CD4-positive, CD25-positive, alpha-beta regulatory T cell (primary cell): ENCODE measurements at places on chromosomes 3 and 15. TPM values are rescaled to one million over a fixed set of nuclear protein-coding genes. Genes with fewer than 3 reads are reported as not detected.

GRCh38 chr3:69204315-69204957, 82.0 kb upstream of the LMOD3 start:
- DNase-seq: peak; percentile 57

DNA sequence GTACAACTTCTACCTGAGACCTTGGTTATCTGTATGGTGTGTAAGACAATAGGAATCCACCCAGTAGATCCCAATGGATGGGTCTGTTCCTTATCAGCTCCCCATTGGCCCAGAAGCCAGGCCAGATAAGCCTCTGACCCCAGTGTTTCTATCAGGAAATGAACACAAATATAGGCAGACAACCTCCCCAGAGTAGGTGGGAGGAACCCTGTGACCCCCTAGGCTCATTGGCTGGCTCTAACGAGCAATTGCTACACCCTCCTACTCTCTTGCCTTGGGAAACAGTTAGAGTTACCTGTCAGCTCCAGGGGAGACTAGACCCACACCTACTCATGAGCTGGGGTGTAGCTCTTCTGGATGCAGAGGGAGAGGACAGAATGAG, 299.9 kb downstream of the UACA start:
- DNase-seq: no peak

Gene CFAP91
- not detected for polyA plus RNA-seq

- no peak for DNase-seq
These were observed 136.1 kb downstream of the APBA2 start for GRCh38 chr15:29021857-29022256.

- no peak for DNase-seq
These were observed 16.2 kb upstream of the CHD2 start for GRCh38 chr15:92883876-92884435.

- no peak for DNase-seq
These were observed 6.3 kb downstream of the CAV3 start for GRCh38 chr3:8739757-8740504.

GRCh38 chr3:16538507-16538906, 25.0 kb upstream of the RFTN1 start:
- no peak for DNase-seq

- no peak for DNase-seq
These were observed 72.7 kb downstream of the SCN5A start for GRCh38 chr3:38576526-38577370.

Gene SLC6A1
- polyA plus RNA-seq: not detected

DNA sequence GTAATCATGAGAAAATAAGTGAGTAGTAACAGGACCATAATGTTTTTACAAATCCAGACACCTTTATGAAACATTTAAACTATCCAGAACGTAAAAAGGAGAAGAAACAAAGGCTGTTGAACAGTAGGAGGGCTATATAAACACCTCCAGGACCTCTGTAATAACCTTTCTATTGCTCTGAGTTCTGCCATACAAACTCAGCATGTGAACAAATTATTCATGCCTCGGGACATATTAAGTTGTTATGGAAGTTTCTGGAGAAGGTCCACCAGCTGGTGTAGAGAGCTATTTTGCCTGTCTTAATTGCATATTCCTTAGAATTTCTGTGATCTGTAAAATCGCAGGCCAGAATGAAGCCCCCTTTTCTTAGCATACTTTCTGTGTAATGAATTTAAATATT, 256.3 kb downstream of the UBE2E2 start:
- DNase-seq: no peak

GRCh38 chr3:48607519-48607918, 1.9 kb downstream of the UQCRC1 start:
- peak; percentile 13 for DNase-seq

Gene FSIP1
- polyA plus RNA-seq: 0.08 TPM

DNA sequence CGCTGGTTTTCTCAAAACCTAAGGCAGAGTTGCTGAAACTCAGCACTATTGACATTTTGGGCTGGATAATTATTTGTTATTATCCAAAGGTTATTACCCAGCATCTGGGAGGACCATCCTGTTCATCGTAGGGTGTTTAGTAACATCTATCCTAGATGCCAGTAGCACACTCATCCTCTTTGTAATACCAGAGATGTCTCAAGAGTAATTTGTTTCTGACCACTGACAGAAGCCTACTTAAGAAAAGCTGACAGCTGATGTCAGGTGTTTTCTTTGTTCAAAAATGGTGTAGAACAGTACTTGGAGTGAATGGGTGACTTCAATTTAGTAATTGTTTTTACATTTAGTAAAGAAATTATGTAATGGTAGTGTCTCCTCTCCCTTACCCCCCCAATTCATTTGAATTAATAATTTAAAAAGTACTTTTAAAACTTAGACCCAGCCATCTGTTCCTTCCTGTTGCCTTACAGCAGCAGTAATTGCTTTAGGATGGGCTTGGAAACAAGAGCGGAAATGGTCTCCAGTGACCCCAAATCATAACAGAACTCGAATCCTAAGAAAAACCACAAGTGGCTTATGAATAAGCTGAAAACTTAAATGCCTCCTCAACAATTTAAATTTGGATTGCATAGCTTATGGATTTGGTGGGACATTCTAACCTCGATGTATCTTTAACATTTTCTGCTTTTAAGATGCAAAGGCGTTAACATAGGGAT, 105.4 kb downstream of the PTPRG start:
- no peak for DNase-seq

DNA sequence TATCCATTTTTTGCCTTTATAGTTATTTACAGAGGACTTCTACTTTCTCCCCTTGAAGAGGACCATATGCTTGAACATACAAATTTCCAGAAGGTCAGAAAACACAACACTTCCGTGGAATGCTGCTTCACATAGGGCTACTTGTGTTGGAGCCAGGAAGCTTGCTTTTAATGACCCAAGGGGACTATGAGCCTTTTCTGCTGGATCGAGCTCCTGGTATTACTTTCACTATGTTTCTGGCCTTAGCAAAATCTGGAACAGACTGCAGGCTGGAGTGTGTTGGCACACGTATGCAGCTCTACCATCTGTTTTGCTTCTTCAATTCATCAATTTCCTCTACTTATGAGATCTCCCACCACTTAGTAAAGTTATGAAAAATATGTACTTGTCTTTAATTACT, 69.3 kb upstream of the CBLB start:
- DNase-seq: no peak

GRCh38 chr15:52652286-52652685, 26.9 kb downstream of the ATOSA start:
- no peak for DNase-seq

DNA sequence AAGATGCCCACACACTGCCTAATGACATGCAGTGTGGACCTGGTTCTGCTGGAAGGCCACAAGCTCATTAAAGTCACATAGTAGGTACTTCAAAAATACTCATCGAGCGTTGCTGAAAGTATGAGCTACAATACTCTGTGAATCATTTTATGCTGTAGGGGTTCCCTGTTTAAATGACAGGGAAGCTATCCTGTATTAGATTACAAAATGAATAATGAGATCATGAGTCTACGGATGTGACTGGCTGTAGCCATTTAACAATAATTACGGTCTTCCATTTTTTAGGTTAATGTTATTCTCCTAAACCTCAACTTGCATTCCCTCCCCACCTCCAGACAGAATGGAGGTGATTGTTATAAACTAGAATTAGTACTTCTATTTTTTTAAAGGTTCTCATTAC, 128.2 kb upstream of the FAM3D start:
- DNase-seq: no peak

- DNase-seq: no peak
These were observed 99.7 kb downstream of the TIGIT start for GRCh38 chr3:114393367-114394072.

DNA sequence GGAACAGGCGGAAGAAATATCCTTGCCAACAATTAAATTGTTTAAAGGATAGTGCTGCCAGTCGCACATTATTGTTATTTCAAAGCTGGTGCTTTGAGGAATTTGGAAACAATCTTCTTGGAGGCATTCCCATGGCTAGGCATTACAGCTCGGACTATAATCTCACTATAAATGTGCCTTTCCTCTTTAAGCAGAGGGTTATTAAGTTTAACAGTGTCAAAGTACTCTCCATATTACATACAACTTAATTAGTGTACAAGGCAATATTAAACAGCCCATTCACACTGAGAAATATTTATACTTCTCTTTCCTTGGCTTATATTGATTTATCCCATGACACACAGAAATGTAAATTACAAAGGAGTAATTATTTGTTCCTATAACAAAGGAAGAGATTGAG, 54.0 kb upstream of the FAM3D start:
- no peak for DNase-seq

DNA sequence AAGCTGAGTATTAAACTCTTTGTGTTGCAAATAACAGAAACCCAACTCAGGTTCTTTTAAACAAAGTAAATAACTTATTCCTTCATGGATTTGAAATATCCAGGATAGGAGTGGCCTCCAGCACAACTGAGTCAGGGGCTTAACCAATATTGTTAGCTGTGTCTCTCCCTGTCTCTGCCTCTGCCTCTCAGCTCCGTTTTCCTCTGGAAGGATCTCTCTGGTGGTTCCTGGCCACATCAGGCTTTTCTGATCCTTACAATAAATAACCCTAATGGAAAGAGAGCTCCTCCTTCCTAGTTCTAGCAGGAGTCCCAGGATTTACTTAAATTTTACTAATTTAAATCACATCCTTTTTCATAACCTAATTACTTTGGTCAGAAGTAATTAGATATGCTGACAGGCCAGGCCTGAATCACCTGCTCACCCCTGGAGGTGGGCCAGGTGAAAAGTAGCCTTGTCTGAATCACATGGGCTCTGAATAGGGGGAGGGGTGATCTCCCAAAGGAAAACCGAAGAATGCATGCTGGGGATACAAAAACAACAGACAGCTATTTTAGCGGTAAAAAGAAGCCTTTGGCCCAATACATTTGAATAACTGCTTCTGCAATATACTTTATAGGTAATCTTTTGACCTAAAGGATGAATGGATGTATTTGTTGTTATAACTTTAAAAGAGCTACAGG, 75.4 kb downstream of the REC114 start:
- DNase-seq: no peak

DNA sequence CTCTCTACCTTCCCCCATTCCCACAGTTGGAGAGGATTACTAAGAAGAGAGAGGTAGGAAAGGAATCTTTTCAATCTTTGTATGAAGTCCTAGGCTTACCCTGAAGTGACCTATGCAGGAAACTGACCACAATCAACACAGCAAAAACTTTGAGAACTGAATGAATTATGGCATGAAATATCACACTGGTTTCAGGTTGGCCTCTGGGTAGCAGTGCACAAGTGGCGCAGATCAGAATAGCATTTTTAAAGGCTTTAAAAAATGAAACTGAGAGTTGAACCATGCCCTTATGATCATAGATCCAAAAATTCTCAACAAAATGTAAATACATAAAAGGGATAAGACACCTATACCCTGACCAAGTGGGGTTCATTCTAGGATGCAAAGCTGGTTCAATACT, 198.9 kb downstream of the CPNE4 start:
- DNase-seq: no peak
